ENCODE measurements at places on chromosomes 11 and 22. TPM values are rescaled to one million over a fixed set of nuclear protein-coding genes. Genes with fewer than 3 reads are reported as not detected.

The RFPL3 gene
- total RNA-seq = not detected

DNA sequence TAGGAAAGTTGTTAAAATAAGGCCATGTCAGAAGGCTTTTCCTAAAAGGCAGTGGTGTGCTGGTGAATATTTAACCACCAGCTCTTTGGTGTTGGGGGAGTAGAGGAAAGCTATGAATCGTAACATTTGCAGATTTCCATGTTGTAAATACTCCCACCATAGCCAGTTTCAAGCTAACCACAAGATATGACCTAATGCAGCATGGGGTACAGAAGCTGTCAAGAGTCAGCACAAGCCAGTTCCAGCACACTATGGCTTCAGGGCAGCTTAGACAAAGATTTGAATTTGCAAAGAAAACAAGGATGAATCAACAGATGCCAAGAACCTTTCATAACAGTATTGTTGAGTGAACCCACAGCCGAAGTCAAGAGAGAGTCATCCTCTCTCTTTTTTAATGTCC, 40.0 kb downstream of the COMMD9 start:
- ATAC-seq = peak; percentile 67

DNA sequence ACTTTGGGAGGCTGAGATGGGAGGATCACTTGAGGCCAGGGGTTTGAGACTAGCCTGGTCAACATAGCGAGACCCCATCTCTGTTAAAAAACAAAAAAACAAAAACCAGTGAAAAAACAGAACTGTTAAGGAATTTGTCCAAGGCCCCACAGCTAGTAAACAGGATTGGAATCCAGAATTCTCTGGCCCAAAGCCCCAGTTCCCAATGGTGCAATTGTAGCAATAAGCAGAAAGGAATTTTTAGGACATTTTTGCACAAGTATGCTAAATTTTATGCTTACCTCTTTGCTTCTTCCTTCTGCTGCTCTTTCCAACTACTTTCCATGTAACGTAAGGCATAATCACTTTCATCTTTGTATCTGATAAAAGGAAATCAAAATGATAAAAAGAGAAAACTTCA, 11.6 kb downstream of the MISFA start:
- ATAC-seq = no peak

GRCh38 chr11:116976941-116977570, 121.2 kb downstream of the SIK3 start:
- no peak for ATAC-seq

DNA sequence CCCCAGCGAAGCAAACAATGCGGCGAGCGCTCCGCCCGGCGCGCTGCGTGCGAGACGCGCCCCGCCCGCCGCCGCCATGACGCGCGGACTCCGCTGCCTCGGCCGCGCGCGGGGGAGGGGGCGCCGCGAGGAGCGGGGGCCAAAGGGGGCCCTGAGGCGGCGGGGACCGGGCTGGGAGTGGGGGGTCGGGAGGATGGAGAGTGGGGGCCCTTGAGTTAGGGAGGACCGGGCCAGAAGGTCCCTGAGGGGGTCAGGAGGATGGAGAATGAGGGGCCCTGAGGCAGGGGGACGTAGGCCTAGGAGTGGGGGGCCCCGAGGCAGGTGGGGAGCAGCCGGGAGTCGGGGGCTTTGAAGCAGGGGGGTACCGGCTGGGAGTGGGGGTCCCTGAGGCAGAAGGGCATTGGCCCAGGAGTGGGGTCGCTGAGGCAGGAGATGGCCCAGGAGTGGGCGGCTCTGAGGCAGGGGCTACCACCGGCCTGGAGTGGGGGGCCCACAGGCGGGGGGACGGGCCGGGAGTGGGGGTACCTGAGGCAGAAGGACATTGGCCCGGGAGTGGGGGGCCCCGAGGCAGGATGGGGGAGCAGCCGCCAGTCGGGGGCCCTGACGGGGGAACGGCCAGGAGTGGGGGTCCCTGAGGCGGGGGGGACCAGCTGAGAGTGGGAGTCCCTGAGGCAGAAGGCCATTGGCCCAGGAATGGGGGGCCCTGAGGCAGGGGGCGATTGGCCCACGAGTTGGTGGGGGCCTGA, at the start of gene BRD1:
TSS of gene BRD1 (minus strand) at position 21 of the 746 bp plus-strand sequence. CDS start 3,556 bp downstream, outside the sequence.
- ATAC-seq = peak; percentile 66

GRCh38 chr22:23220485-23221350, 40.4 kb downstream of the BCR start:
- peak; percentile 56 for ATAC-seq

DNA sequence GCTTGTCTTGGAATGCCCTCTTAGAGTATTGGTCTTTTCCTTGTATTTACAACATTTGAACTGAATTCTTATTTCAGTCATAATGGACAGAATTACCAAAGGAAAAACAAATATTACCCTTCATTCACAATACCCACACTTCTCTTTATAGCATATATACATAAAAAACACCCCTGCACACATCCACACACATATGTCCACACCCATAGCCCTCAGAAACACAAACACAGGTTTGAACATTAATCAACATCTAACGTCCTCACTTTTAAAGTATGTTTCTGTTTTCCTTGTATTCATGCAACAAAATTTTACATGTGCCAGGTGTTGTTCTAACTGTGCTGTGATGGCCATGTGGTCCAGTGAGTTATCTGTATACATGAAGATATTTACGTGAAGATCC, 11.6 kb upstream of the NXPE2 start:
- ATAC-seq = no peak

- no peak for ATAC-seq
These were observed 180.7 kb downstream of the MPPED1 start for GRCh38 chr22:43592476-43592875.

All from activated T-helper 17 cell treated with anti-CD3 and anti-CD28 coated beads, Interleukin-2, amount 50 U/mL, for 72 hours (primary cell).